ENCODE measurements at places on chromosomes 3 and 15. TPM values are rescaled to one million over a fixed set of nuclear protein-coding genes. Genes with fewer than 3 reads are reported as not detected.

The FGF12 gene
- 4.4 TPM for total RNA-seq

The LRRC15 gene
- total RNA-seq, result 5.8 TPM

The RTP1 gene
- 0.29 TPM for total RNA-seq

The CLDN16 gene
- total RNA-seq, result 0.15 TPM

The CHRFAM7A gene
- total RNA-seq, result 0.90 TPM

The SERINC4 gene
- not detected for total RNA-seq

The C3orf49 gene
- total RNA-seq, result not detected

The GYG1 gene
- 34.4 TPM for total RNA-seq

The ZBED2 gene
- total RNA-seq, result not detected

Measured in H4 (cell line).